Smooth muscle cell of the coronary artery (primary cell): ENCODE measurements at places on chromosomes 2 and 18. TPM values are rescaled to one million over a fixed set of nuclear protein-coding genes. Genes with fewer than 3 reads are reported as not detected.

Gene IL18RAP
- total RNA-seq: not detected in 2 replicates

Gene SLC9A4
- not detected in 2 replicates for total RNA-seq

Gene ANKRD53
- 0.15 and 0.23 TPM in 2 replicates for total RNA-seq

Gene IL18R1
- 1.1 and 4.3 TPM in 2 replicates for total RNA-seq

Gene ZNF892
- 2.3 and 4.7 TPM in 2 replicates for total RNA-seq

Gene CAVIN2
- 18.4 and 57.7 TPM in 2 replicates for total RNA-seq

Gene IL1B
- 0.82 and 60.4 TPM in 2 replicates for total RNA-seq

Gene EFHD1
- total RNA-seq: 0.23 and 0.30 TPM in 2 replicates

Gene MCFD2
- 150 and 518 TPM in 2 replicates for total RNA-seq

Gene FAM124B
- 0.08 and 0.12 TPM in 2 replicates for total RNA-seq

Gene MRO
- total RNA-seq: not detected in 2 replicates

Gene SIGLEC15
- total RNA-seq: 0.23 and 1.4 TPM in 2 replicates

Gene GAD1
- total RNA-seq: 0.15 and 0.23 TPM in 2 replicates

Gene PLGLB2
- total RNA-seq: 0.23 and 0.60 TPM in 2 replicates

Gene WNT10A
- total RNA-seq: not detected in 2 replicates

Gene PUS10
- total RNA-seq: 2.9 and 5.2 TPM in 2 replicates

Gene GALNT5
- total RNA-seq: 15.1 and 73.1 TPM in 2 replicates

Gene GAREM1
- 1.4 and 2.7 TPM in 2 replicates for total RNA-seq

Gene ANKZF1
- total RNA-seq: 15.4 and 22.7 TPM in 2 replicates

Gene VAMP5
- total RNA-seq: 65.5 and 97.5 TPM in 2 replicates

Gene DSC2
- total RNA-seq: 0.23 TPM in 1 of 2 replicates, not detected in the other

Gene ASNSD1
- 23.6 and 50.4 TPM in 2 replicates for total RNA-seq

Gene DTNB
- total RNA-seq: 3.9 and 4.7 TPM in 2 replicates

Gene ACKR3
- 4.7 and 45.9 TPM in 2 replicates for total RNA-seq
